ENCODE measurements at places on chromosomes 4 and X.
A peak's percentile ranks its signal among the peaks of the same experiment; 100 is the strongest.

DNA sequence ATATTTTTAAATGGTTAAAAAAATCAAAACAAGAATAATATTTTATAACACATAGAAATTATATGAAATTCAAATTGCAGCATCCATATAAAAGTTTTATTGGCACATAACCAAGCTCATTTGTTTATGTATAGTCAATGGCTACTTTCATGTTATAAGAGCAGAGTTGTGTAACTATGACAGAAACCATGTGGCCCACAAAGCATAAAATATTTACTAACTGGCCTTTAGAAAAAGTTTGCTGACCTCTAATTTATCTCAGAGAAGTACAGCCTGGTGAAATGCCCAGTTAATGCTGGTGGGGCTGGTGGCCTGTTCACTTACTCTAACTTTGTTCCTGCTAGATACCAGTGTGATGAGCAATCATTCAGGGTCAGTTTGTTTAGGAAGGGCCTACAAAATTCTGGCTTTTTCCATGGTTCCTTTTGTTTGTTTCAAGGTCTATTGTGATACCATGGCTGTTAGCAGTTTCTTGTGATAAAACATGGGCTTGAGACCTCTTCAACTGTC is 104.6 kb downstream of the PPP1R2C start:
- no peak for DNase-seq

- no peak for DNase-seq
Observed at GRCh38 chrX:36908801-36909675, 99.1 kb upstream of the FAM47C start.

DNA sequence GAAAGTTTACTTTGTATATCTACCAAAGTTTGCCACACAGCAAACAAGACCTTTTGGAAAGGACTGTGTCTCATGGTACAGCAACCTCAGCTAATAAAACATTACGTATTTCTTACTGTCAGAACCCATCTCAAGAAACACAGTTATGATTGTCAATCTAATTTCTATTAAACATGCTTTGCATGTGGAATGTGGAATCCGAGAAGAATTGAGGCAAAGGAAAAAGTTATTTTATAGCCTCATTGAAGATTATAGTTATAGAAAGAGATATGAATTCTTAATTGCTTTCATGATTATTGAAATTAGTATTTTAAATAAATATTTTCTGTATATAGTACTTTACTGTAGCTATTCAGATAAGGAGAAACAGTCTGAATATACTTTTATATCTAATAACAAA is 5.4 kb downstream of the PCDH7 start:
- no peak for DNase-seq

- DNase-seq: no peak
Observed at GRCh38 chr4:48064349-48064748, 47.8 kb downstream of the NIPAL1 start.

GRCh38 chrX:19625612-19626011 is 110.3 kb upstream of the MAP3K15 start:
- peak; percentile 5 for DNase-seq

GRCh38 chr4:37324546-37324945 is 80.0 kb downstream of the NWD2 start:
- DNase-seq: no peak

All from stimulated activated CD4-positive, alpha-beta T cell treated with anti-CD3 and anti-CD28 coated beads, Interleukin-15, amount 100 ng/mL, for 1 hour (primary cell).